Kidney epithelial cell (primary cell): ENCODE measurements at places on chromosomes 4 and X. TPM values are rescaled to one million over a fixed set of nuclear protein-coding genes. Genes with fewer than 3 reads are reported as not detected.

DNA sequence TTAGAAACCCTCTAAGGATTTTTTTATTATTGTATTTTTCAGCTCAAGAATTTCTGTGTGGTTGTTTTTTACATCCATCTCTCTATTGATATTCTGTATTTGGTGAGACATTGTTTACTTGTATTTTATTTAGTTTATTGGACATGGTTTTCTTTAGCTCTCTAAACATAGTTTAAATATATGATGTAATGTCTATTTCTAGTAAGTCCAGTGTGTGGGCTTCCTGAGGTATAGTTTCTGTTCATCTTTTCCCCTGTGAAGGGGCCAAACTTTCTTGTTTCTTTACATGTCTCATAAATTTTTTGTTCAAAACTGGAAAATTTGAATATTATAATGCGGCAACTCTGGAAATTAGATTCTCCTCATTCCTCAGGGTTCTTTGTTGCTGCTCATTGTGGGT lies 28.2 kb upstream of the ATRX start:
- DNase-seq: no peak

RAB33A gene
- 3.2 and 3.6 TPM in 2 replicates for total RNA-seq

- no peak for DNase-seq
Measured at GRCh38 chr4:34766935-34767334, 1477.4 kb downstream of the ARAP2 start.

DNA sequence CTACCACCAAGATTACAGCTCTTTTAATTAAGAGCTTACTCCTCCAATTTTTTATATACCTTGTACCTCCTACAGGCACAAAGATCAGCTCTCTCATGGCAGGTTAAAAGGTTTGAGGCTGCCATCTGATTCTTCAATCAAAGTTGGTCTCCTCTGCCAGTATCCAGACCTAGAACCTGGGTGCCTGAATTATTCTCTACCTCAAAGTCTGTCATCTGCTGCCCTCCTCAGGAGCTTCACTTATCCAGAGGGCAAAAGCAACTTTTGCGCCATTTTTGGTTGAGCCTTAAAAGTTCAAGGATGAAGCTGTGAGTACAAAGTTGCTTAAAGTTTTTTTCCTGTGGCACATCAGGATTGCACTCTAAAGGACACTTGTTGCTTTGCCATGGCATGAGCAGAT lies 343.7 kb upstream of the PPP1R2C start:
- no peak for DNase-seq

DNA sequence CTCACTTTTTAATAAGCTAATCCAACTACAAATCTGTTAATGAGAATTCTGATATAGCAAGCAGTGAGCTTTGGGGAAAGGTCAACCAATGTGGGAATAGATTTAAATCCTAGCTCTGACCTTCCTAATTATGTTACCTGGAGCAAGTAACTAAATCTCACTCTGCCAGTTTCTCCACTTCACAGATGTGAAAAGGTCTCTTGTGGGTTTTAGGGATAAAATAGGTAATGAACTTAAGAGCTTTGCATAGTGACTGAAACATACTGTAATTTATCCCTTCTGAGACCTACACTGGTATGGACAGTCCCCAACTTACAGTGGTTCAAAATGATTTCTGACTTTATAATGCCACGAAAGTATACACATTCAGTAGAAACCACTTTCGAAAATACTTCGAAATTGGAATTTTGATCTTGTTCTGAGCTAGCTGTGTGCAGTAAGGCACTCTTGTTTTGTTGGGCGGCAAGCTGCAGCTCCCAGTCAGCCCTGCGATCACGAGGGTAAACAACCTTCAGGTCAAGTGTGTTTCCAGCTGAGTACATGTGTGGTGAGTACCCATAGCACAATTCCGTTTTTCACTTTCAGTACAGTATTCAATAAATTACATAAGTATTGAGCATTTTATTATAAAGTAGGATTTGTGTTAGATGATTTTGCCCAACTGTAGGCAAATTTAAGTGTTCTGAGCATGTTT lies 93.7 kb downstream of the ADGRL3 start:
- DNase-seq: no peak

- DNase-seq: no peak
Measured at GRCh38 chr4:25180524-25181131, 20.4 kb upstream of the SEPSECS start.

CT55 gene
- total RNA-seq: not detected in 2 replicates

DNA sequence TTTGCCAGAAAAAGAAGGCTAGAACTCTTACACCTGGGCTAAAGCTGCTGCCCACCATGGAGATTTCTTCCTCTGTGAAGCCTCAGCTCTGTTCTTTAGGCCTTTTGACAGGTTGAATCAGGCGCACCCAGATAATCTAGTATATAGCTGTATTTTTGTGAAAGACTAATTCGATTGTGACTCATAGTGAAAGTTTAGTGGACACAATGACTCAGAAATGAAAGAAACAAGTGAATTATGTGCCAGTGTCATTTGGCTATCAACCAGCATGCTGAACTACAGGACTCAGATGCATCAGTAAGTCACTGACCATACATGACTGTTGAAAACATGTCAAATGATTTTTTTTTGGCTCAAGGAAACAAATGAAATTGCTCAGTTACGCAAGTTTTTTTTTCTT lies 425.4 kb downstream of the SLITRK2 start:
- no peak for DNase-seq

MSX1 gene
- 1.0 and 1.6 TPM in 2 replicates for total RNA-seq
